ENCODE measurements at places on chromosomes 16 and 17. TPM values are rescaled to one million over a fixed set of nuclear protein-coding genes. Genes with fewer than 3 reads are reported as not detected.

Gene GALK1
- 32.1 TPM for total RNA-seq

Gene CDH5
- 0.09 TPM for total RNA-seq

Gene USP10
- total RNA-seq, result 128 TPM

Gene SKAP1
- total RNA-seq, result 3.4 TPM

Gene CLDN7
- total RNA-seq, result 79.9 TPM

Gene CRK
- 41.3 TPM for total RNA-seq

Gene GDPD3
- total RNA-seq, result 10.7 TPM

DNA sequence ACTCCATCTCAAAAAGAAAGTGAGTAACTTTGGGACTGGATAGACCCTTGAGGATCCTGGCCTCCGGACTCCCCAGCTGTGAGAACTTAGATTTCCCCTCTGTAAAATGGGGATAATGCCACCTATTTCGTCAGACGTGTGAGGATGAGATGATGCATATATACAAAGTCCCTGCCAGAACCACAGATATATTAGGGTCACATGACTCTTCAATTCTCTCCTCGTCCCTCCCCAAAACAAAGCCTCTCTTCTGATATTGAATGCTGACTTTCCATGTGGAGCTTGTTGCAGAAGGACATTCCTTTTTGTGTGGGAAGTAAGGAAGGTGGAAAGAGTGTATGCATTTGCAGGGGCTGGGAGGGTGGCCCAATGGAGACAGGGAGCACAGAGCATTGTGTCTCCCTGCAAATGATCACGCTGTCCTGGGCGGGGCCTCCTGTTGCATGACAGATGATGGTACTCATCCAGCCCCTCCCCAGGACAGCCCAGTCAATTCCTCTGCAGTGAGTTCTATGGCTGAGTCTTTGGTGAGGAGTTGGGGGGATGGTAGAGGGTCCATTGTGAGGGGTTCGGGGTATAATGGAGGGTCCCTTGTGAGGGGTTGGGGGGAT lies 35.1 kb upstream of the MGAT5B start:
- DNase-seq, result no peak

GRCh38 chr17:82031885-82032627 lies 578 bp downstream of the RAC3 start:
- no peak for DNase-seq

DNA sequence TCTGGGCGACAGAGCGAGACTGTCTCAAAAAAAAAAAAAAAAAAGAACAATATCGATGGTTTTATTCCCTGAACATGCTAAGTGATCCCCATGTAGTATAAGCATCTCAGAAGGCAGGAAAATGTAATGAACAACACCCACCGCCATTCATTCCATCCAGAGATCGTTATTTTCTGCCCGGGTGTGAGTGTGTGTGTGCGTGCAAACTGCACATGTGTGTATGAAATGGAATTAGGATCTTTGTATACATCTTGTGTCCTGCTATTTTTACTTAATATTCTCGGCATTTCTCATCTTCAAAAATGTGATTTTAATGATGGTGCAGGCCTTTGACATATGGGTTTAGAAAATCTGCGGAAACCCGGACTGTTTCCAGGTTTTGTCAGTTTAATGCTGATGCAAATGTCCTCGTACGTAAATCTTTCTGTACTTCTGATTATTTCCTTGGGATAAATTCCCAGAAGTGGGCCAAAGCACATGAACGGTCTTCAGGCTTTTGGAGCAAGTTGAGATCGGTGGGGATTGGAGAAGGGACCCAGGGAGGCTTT lies 254.8 kb downstream of the SEC14L1 start:
- DNase-seq, result no peak

DNA sequence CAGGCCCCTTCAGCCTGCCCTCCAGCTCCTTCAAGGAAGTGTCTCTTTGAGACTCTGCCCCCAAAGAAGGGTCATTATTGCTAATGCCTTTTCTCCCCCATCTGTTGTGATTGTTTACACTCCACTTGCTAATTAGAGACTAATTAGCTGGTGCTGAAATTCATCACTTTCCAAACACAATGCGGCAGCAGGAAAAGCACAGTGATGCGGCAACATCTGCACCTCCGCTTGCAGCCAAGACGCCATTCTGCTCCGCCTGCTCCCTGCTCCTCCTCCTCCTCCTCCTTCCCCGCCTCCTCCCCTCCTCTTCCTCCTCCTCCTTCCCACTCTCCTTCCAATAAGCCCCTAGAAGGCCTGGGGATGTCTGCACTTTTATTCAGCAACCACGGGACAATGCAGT lies 110.5 kb downstream of the SDK2 start:
- DNase-seq, result no peak

- DNase-seq, result no peak
Measured at GRCh38 chr17:800446-801242, 18.5 kb downstream of the MRM3 start.

- DNase-seq, result no peak
Measured at GRCh38 chr16:20074099-20074991, 655 bp upstream of the GPR139 start.

DNA sequence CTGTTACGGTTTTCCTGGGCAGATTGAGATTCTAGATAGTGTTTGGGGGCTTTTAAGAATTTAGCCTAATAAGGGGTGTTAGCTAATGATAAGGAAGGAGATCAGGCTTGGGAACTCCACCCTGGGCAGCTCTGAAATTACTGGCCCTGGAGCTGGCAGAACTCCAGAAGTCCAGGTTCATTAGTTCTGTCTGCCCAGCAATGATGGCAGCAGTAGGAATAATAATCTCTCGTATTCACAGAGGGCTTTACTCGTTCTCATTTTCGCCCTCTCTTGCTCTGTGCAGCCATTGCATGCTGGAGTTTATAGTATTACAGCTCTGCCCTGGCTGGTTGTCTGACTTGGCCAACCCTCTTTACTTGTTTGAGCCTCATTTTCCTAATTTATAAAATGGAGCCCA lies 216.0 kb downstream of the HAPSTR1 start:
- no peak for DNase-seq

- no peak for DNase-seq
Measured at GRCh38 chr16:69924041-69924775, 26.9 kb upstream of the CLEC18A start.

GRCh38 chr16:11354733-11355574 lies 9.7 kb downstream of the RMI2 start:
- DNase-seq, result no peak

DNA sequence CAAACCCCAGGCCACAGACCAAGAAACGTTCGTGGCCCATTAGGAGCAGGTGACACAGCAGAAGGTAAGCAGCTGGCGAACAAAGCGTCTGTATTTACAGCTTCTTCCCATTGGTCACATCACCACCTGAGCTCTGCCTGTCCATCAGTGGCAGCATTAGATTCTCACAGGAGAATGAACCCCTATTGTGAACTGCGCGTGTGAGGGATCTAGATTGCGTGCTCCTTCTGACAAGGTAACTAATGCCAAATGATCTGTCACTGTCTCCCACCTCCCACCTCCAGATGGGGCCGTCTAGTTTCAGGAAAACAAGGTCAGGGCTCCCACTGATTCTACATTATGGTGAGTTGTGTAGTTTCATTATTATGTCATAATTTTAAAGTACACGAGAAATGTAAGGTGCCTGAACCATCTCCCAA lies 186.3 kb downstream of the CPPED1 start:
- DNase-seq, result no peak

- DNase-seq, result no peak
Measured at GRCh38 chr16:75584108-75584507, 17.9 kb downstream of the GABARAPL2 start.

- peak; percentile 83 for DNase-seq
Measured at GRCh38 chr17:15341385-15341849, at the start of gene TEKT3. TEKT3 (minus strand) TSS chr17:15341597; CDS start chr17:15331585, 10,012 bp downstream.

DNA sequence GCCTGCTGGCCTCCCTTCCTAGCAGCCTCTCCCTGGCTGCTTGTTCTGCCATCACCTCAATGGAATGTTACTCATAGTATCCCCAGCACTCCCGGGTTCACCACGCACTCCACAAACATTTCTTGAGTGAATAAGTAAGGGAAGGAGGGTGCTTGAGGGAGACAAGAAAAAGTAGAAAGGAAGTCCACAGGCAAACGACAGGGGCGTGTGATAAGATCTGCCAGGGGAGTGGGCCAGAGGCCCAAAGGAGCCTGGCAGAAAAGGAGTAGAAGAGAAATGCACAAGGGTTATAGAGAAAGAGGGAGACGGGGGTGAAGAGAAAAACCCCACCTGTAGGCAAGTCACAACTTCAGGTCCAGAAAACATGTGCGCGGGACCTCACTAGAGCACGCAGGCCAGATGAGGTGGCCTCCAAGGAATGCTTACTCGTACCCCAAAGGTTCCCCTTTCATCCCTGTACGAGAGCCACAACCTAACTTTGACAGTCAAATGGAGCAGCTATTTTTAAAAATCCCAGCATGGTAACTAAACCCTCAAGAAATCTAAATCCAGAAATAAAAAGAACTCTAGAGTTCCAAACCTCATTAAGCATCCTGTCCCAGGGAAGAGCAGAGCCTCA lies 6.6 kb downstream of the ZDHHC7 start:
- no peak for DNase-seq

DNA sequence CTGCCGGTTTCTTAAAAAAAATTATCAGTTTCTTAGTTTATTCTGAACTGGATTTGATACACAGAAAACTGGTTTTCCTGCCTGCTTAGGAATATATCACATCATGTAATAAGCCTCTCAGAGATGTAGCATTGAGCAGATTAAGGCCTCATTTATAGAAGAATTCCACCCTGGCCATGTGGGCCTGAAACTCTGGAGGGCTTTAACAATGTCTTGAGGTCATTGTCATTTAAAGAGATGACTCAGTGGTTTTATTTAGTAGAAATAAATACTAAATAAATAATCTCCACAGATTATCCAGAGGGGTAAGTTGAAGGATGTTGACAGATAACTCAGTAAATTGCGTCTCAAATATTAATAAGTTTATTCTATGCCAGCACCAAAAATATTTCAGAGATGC lies 56.9 kb downstream of the PRKCA start:
- no peak for DNase-seq

Measured in mesothelial cell of epicardium (in vitro differentiated cells).